Activated T-cell treated with anti-CD3 and anti-CD28 coated beads for 4 hours (primary cell): ENCODE measurements at places on chromosomes 1 and 21.

- no peak for DNase-seq
Observed at GRCh38 chr1:177859572-177859971, 110.3 kb downstream of the SEC16B start.

DNA sequence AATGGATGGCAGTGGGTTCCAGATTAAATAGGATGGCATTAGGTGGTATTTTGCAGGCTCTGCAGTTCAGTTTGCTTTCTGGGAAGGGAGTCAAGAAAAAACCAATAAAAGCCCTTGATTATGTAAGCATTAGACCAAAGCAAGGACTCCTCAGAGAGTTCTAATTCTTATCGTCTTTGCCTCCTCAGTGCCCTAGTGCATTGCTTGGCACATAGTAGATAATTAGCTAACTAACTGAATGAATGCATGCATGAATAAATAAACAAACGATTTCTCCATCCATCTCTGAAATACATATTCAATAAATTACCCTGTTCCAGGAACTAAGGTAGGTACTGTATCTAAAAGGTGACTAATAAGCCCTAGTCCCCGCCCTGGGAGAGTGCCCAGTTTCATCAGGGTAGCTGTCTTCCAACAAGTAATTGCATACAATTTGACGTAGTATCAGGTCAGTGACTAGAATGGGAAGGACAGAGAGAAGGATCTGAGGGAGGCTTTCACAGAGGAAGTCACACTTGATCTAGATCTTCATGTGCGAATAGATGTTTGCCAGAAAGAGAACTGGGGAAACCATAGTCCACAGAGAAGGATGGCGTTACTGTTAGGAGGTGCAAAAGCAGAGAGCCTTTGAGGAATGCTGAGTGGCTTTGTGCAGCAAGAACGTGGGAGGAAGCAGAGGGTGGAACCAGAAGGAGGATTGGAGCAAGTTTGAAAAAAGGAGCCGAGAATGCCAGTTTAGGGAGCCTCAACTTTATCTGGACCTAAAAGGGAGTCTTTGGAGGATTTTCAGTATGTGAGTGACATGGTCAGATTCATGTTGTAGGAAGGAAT is 111.4 kb downstream of the TBX19 start:
- DNase-seq: no peak

- no peak for DNase-seq
Observed at GRCh38 chr21:25508364-25508763, 98.9 kb downstream of the MRPL39 start.

GRCh38 chr21:39537571-39537970 is 75.2 kb upstream of the B3GALT5 start:
- DNase-seq: no peak

- DNase-seq: no peak
Observed at GRCh38 chr1:173275496-173275895, 68.4 kb upstream of the TNFSF4 start.

- DNase-seq: no peak
Observed at GRCh38 chr21:41942457-41942856, 11.4 kb downstream of the C2CD2 start.

- DNase-seq: no peak
Observed at GRCh38 chr1:183630748-183631147, 4.8 kb downstream of the ARPC5 start.

GRCh38 chr1:11845641-11846335 is 1.8 kb downstream of the NPPA start:
- DNase-seq: no peak

DNA sequence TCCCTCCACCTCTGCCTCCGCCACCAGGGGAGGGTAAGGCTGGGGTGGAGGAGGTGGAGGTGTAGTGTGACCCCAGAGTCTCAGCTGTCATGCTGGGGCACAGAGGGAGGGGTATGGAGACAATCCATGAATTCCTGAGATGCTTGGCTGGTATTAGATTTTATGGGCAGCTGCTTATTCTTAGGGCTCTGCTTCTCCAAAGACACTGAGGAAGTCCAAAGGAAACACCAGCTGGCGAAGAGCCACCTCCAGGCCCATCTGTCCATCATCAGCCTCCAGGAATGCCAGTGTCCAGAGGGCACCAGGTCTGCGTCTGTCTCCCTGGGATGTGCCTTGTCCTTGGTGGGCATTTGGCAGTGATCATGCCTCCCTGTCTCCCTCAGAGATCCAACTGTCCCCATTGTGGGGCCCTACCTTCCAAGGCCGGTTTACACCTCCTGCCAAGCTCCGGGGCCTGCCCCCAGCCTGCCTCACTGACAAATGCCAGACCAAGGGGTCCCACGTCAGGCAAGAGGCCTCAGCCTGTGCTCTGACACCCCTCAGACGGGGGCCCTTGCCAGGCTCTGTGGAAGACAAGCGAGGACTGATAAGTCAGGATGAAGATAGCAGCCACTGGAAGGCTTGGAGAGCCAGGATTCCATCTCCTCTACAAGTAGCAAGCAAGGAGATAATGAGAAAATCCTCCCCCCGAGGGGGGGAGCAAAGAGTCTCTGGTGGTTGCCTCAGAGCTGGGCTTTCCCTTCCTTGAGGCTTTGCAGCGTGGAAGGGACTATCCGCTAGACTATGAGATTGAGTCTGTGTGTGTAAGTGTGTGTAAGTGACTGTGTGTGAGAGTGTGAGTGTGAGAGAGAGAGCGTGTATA is 1.6 kb downstream of the TNNI1 start:
- no peak for DNase-seq
